Cardiac septum (tissue), 1 donor: ENCODE measurements at places on chromosomes 11 and 22. TPM values are rescaled to one million over a fixed set of nuclear protein-coding genes. Genes with fewer than 3 reads are reported as not detected.

Gene FGF19
- total RNA-seq = not detected

Gene MS4A6E
- total RNA-seq = not detected

Gene C11orf42
- not detected for total RNA-seq

Gene XRCC6
- 155 TPM for total RNA-seq

Gene PRAME
- total RNA-seq = 0.27 TPM

Gene ARHGAP8
- 0.19 TPM for total RNA-seq

Gene CASP1
- 7.1 TPM for total RNA-seq

Gene PVALB
- not detected for total RNA-seq

Gene CEND1
- total RNA-seq = 0.65 TPM

Gene RHOD
- 25.8 TPM for total RNA-seq

Gene TRIM68
- 7.8 TPM for total RNA-seq

Gene IGSF9B
- total RNA-seq = 85.3 TPM

Gene DCPS
- total RNA-seq = 9.9 TPM

Gene KCNE3
- 2.1 TPM for total RNA-seq

Gene CCDC73
- not detected for total RNA-seq

Gene KREMEN1
- 52.1 TPM for total RNA-seq

Gene PAAF1
- total RNA-seq = 14.9 TPM

Gene DBX1
- not detected for total RNA-seq

Gene POU2AF3
- not detected for total RNA-seq

Gene ADAMTS8
- 3.9 TPM for total RNA-seq

Gene RBMXL2
- total RNA-seq = not detected

Gene TYR
- total RNA-seq = not detected

Gene AQP11
- 0.54 TPM for total RNA-seq

Gene CNGA4
- not detected for total RNA-seq

Gene PICK1
- 19.1 TPM for total RNA-seq

Gene KRTAP5-7
- total RNA-seq = not detected

Gene OR52R1
- total RNA-seq = not detected

Gene GTSE1
- 0.32 TPM for total RNA-seq

Gene MPZL3
- 3.8 TPM for total RNA-seq

Gene BTG4
- not detected for total RNA-seq

Gene SMTNL1
- total RNA-seq = not detected

Gene CHRM1
- total RNA-seq = not detected

Gene LRP5
- 38.6 TPM for total RNA-seq

Gene TRMT112
- total RNA-seq = 75.1 TPM

Gene HBB
- 1,223 TPM for total RNA-seq

Gene CCDC87
- total RNA-seq = 0.43 TPM

Gene LDHAL6A
- not detected for total RNA-seq

Gene OR5P2
- not detected for total RNA-seq

Gene BRSK2
- total RNA-seq = 0.16 TPM

Gene C22orf42
- total RNA-seq = not detected

Gene SCT
- not detected for total RNA-seq

Gene DNAJB7
- not detected for total RNA-seq

Gene MMP10
- not detected for total RNA-seq

Gene UQCR10
- total RNA-seq = 271 TPM

Gene TRIM49
- total RNA-seq = not detected

Gene CAT
- total RNA-seq = 47.6 TPM

Gene TUBA8
- total RNA-seq = 84.0 TPM

Gene OR2AT4
- not detected for total RNA-seq
